ENCODE measurements at places on chromosomes 1 and 21.

- no peak for DNase-seq
Observed at GRCh38 chr1:116508984-116509980, 61.5 kb downstream of the CD58 start.

DNA sequence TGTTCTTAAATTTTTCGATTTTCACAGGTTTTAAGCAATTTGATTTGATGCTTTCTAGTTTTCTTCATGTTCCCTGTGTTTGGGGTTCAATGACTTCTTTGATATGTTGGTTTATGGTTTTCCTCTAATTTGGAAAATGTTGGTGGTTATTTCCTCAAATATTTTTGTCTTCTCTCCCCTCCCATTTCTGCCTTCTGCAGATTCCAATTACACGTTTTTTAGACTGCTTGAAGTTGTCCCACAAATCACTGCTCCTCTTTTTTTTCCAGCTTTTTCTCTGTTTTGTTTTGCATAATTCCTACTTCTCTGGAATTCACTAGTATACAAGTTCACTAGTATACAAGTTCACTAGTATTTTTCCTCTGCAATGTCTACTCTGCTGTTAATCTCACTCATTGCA, 61.3 kb downstream of the FAF1 start:
- DNase-seq: no peak

GRCh38 chr1:248804771-248805681, 20.7 kb downstream of the SH3BP5L start:
- no peak for DNase-seq

DNA sequence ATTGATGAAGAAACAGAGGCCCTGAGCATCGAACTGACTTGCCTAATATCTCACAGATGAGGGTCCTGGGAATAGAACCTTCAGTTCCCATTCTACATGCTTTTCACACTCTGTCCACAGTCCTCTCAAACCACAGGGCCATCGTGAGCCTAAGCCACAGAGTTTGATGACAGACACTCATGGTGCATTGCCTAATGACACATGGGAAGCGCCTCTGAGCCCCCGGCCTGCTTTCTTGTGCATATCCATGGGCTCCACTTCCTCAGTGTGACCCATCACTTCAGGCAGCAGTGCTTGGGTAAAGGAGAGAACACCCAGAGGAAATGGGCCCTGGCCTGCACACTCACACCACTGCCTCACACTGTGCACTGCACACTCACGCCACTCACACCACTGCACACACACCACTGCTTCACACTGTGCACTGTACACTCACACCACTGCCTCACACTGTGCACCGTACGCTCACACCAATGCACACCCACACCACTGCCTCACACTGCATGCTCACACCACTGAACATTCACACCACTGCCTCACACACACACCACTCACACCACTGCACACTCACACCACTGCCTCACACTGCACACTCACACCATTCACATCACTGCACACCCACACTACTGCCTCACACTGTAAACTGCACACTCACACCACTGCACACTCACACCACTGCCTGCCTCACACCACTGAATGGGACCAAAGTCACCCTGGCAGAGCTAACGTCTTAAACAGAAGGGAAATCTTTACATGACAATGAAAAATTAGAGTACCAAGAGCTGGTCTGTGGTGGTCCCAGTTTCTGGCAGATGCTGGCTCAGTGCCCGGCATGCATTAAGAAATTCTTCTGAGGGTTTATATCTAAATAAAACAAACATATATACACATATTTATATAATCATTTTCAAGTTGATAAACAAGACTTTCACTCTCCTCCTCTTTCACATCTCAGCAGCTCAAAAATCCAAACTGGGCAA, 53.0 kb downstream of the KANK4 start:
- no peak for DNase-seq

- DNase-seq: no peak
Observed at GRCh38 chr1:220892997-220893700, 13.9 kb downstream of the HLX start.

- no peak for DNase-seq
Observed at GRCh38 chr1:174036204-174036603, 14.0 kb upstream of the RC3H1 start.

- no peak for DNase-seq
Observed at GRCh38 chr21:42102076-42102475, 31.0 kb downstream of the UMODL1 start.

DNA sequence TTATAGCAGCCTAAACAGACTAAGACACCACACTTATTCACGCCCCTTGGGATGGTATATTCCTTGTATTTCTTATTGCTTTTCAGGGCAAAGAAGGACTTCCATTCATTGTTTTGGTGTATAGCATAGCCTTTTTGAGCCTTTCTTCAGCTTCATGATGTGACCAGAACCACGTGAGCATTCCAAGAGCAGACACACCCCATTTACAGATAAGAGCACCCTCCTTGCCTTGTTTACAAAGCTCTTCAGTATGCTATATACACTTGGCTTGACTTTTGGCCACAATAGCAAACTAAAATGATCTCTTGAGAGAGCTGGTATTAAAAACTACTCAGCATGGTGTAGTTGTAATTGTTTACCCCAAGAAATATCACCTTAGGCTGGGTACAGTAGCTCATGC, 78.7 kb downstream of the PIK3R3 start:
- DNase-seq: no peak

DNA sequence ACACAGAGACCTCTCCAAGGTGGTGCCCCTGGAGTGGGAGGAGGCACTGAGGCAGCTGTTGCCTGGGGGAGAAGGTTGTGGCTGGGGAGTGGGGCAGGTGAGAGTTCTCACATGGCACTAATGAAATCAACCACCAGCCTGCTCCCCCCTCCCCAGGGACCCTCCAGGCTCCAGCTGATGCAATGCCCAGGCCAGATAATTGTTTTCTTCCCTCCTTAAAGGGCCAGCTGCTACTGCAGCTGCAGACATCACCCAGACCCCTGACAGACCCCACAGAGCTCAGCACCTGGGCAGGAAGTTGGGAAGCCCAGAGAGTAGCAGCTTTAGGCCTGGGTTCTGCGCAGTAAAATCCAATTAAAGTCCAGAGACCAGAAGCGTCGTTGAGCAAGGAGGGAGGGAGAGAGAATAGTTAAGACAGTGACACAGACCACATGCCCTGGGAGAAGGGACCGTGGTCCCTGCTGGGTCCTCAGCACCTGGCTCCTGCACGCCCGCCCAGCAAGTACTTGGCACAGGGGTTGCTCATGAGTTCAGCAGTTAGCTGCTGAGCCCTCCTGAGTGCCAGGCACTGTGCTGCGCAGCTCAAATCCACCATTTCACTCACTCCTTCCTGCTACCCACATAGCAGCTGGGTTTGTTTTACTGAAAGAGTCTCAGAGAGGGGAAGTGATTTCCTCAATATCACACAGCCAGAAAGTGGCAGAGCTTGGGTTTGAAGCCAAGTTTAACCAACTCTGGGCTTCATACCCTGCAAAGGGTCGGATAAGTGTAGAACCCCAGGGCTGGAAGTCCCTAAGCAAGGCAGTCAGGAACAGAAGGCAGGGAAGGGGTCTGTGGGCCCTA, 1.9 kb downstream of the RIMS3 start:
- no peak for DNase-seq

DNA sequence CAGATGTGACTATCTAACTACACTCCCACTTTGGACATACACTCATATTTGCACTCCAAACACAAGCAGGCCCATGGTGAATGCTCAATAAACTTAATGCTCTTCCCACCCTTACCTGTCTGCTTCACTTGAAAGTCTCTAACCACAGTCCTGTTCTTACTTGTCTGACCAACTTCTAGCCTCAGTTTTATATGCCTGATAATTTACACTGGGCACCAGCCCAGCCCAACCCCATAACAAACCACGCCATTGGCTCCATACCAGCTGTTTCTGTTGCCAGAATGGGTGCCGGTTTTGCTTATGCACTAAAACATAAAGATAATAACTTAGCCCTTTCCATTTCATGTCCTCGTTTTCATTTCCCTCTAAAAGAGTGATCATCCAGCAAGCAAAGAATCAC, 395.4 kb downstream of the NTNG1 start:
- DNase-seq: no peak

GRCh38 chr1:225891229-225891972, 2.5 kb upstream of the LEFTY1 start:
- no peak for DNase-seq

- peak; percentile 41 for DNase-seq
Observed at GRCh38 chr1:21594935-21595897, 73.9 kb downstream of the RAP1GAP start.

DNA sequence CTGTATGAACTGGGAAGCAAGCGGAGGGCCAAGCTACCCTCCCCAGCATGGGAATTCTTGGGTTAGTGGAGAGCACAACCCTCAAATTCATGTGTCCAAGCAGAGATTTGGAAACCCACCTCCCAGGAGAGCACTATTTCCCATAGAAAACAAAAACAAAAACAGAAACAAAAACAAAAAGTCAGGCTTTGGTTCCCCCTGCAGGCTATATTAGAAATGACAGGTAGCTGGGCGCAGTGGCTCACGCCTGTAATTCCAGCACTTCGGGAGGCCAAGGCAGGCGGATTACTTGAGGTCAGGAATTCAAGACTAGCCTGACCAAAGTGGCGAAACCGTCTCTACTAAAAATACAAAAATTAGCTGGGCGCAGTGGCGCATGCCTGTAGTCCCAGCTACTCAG, 10.8 kb downstream of the MINDY1 start:
- no peak for DNase-seq

- DNase-seq: no peak
Observed at GRCh38 chr1:238123201-238123600, 232.5 kb upstream of the ZP4 start.

DNA sequence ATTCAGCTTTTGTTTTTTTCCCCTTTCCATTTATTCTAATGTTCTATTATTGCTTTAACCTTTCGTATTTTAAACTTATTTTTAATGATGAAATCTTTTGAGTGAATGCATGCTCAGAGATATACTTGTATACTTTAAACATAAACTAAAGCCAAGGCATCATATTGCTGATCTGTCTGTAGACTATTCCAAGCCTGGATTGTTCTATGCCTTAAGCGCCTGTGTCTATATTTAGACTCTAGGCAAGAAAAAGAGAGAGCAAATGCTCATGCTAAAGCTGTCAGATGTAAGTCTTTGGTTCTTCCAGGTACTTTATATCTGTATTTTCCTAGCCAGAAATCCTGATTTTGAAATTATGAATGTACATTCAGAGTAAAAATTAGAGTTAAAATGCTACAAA, 14.4 kb downstream of the SH3GLB1 start:
- DNase-seq: no peak

All from activated CD4-positive, alpha-beta T cell treated with anti-CD3 and anti-CD28 coated beads, Interleukin-2, amount 50 U/mL, for 24 hours (primary cell).